Foreskin keratinocyte (primary cell): ENCODE measurements at places on chromosomes 2 and 18. TPM values are rescaled to one million over a fixed set of nuclear protein-coding genes. Genes with fewer than 3 reads are reported as not detected.

ICA1L gene
- 1.3 and 1.8 TPM in 2 replicates for total RNA-seq

MYO5B gene
- total RNA-seq, result 6.8 and 8.4 TPM in 2 replicates

- DNase-seq, result no peak
Measured at GRCh38 chr2:6977113-6977741, 60.0 kb downstream of the RNF144A start.

GRCh38 chr2:143193121-143193520 lies 63.9 kb downstream of the ARHGAP15 start:
- DNase-seq, result no peak
